GM13976 (cell line): ENCODE measurements at places on chromosomes 11 and 22.

DNA sequence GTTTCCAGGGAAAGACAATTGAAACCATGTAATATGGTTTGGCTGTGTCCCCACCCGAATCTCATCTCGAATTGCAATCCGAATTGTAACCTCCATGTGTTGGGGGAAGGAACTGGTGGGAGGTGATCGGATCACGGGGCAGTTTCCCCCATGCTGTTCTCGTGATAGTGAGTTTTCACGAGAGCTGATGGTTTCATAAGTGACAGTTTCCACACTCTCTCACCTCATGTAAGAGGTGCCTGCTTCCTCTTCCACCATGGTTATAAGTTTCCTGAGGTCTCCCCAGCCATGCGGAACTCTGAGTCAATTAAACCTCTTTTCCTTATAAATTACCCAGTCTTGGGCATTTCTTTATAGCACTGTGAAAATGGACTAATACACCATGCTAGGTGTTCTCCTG lies 148.3 kb upstream of the CADM1 start:
- no peak for DNase-seq

- no peak for DNase-seq
Measured at GRCh38 chr11:82546661-82547557, 186.8 kb downstream of the FAM181B start.

DNA sequence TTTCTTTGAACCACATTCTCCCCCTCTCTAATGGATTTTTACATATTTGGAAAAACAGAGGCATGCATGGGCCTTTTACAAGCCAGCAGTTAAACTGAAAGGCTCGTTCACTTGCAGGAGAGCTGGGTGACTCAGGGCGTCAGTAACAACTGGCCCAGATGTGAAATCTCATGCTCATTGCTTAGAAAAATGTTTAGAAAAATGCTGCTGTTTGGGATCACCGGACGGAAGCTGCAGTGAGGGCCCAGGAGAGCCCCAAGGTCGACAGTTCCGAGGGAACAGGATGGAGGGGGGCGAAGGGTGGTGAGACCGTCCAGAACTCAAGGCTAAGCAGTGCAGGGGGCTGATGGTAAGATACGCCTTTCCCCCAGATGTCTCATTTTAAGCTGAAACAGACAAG lies 41.7 kb upstream of the SMTN start:
- no peak for DNase-seq

DNA sequence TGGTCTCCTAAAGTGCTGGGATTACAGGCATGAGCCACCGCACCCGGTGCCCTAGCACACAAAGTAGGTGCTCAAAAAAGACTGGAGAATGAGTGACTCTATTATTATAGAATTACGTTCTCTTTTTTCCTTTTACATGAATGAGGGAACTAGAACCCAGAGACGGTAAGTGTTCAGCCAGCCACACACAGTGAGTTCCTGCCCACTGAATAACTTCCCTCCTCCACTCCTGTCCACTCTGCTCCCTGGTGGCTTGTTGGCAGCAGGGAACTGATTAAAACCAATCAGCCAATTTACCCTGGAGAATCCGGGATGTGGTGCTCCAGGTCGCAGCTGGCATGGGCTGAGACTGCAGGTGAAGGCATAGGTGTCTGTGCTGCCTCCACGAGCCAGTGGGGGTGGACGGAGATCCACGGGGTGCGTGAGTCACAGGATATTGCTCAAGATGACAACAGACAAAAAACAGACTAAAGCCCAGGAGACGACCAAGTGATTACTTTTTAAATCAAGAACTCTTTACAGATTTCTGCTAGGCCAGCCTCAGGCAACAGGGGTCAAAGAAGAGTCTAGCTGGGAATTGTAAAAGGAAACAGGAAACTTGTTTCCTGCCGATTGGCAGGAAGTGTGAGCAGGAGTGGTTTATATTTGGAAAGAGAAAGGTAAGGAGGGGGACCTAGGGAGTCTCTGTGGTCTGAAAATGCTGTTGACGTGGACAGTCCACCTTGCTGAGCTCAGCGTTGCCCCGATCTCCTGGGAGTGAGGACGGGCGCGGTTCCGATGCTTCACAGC lies 95.2 kb upstream of the TP53I11 start:
- DNase-seq = no peak

DNA sequence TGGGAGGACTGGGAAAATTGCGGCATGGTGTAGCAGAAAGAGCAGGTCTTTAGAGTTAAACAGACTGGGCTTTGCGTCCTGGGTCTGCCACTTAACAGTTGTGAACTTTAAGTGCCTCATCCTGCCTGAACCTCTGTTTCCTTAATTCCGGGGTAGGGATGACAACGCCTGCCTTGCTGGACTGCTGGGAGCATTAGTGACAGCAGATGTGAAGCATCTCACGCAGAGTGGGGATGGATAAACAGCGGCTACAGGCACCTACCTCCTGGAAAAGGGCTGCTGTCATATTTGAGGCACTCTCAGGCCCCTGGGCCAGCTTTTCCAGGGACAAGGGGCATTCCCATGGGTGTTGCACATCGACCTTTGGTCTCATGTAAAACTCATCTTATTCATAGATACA lies 572.2 kb downstream of the TBC1D22A start:
- no peak for DNase-seq

- no peak for DNase-seq
Measured at GRCh38 chr11:84019571-84020194, 733.5 kb upstream of the CCDC90B start.

GRCh38 chr11:96306071-96306470 lies 36.9 kb downstream of the MAML2 start:
- no peak for DNase-seq

DNA sequence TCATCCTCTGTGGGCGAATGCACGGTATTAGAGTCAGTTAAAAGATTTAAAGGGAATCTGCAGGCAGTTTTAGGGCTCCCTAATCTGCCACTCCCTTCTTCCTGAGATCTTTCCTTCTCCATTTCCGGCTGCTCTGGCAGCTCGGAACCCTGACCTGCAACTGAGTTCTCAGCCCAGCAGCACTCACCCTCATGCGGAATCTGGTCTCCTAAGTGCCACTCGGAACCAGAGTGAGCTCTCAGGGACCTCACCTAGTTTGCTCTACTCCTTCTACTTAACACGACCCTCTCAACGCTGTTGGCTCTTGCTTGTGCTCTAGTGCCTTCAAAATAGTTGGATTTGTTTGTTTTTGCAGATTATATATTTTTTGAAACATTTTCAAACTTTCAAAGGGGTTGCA lies 19.3 kb upstream of the IL10RA start:
- peak; percentile 3 for DNase-seq

- DNase-seq = no peak
Measured at GRCh38 chr11:64384981-64385944, 26.3 kb downstream of the RPS6KA4 start.

DNA sequence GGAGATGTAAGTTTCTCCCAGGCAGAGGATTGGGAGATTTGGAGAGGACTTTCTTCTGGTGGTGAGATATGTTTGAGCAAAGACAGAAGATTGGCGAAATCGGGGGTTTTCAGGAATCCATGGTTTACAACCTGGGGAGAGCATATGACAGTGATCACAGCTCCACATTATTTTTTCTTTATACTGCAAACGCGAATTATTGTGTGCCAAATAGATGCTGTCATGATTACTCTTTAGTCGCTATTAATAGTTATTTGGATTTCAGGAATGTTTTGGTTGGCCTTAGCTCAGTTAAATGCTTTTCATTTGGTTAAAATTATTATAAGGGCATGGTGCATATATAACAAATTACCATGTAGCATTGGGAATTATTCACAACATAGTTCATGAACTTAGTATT lies 15.2 kb downstream of the ATXN10 start:
- DNase-seq = no peak

DNA sequence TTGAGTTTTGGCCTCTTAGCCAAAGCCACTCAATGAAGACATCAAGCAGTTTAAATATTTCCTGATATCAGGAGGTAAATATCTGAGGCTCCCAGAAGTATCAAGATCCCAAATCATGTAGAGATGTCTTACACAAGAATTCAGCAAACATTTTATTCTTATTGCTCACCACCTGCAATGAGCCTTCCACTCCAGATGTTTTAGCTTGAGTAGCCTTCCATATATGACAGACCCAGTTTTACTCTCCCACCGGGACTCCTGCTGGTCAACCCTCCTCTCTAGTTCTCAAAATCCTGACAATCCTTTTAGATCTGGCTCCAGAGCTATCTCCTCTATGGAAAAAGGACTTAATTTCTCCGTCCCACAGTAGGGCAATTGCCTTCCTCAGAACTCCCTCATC lies 404.4 kb downstream of the KCNA4 start:
- DNase-seq = no peak

GRCh38 chr22:37018815-37019308 lies 385 bp downstream of the TST start:
- no peak for DNase-seq

DNA sequence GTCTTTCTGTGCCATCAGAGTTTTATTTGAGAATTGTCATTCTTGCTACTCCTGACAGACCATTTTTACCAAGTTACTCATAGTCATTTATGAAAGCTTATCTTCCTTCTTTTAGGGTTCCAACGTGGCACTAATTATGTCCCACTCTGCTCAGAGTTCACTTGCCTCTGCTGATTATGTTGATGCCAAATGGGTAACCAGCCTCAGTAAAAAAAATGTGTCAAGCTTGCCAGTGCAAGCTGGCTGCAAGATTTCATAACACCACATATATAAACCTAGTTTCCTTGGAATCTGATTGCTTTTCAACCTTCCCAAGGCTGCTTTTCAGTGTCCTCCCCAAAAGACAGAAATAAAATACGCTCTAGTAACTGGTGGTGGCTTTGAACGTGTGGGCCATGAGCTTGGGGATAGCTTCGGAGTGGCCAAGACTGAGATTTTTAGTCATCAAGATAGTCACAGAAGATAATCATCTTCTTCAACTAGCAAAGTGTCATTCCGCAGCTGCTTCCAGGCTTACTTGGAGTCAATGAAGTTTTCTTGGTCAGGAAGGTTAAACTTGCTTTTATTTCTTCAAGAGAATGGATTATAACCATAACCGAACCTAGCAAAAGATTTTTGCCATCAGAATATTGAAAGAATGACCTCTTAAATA lies 29.5 kb upstream of the APOA1 start:
- no peak for DNase-seq

DNA sequence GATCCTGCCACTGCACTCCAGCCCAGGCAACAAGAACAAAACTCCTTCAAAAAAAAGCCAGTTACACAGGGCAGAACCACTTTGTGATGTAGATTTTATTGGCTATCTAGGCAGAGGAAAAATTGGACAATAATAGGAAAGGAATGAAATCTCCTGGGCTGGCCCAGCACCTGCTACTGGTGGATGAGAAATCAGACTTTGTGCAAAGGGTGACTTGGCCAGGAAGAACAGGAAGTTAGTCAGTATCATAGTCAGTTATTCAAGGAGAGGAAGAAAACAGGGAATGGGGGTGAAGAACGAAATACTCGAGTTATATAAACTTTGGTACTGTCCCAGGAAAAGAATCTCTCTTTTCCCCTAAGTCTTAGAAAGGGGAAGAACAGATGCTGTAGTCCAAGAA lies 11.0 kb upstream of the SPTBN2 start:
- no peak for DNase-seq

DNA sequence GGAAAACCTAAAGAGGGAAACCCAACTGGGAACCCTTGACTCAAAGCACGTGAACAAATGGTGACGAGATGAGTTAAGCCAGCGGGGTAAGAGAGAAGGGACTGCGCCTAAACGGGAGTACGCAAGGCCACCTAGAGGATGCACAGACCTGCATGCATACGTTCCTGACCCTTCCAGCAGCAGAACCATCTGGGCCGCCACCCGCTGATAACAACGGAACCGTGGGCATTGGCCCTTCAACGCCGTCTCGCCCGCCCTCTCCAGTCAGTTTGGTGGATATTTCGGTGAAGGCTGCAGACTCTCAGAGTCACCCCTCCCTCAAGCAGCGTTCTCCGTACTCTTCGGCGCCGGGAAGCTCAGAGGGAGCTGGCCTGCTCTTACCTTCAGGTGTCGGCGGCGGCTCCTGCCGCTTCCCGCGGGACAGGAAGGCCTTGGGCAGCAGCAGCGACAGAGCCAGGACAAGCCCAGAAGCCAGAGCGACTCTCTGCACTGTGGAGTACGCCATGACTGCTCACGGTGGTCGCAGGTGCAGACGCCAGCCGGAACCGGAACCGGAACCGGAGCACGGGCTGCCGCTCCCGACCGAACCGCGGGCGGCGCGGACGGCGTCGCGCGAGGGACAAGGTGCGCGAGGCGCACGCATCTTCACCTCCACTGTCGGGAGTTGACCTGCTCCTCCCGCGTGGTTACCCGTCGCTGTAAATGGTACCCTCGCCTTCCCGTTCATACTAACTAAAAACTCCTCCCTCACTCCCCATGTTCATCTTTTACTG lies at the start of gene RIC3:
Gene RIC3, minus strand, starts transcription at position 541 of the 773 bp plus-strand sequence. Its CDS starts 36 bp downstream, at position 505.
- peak; percentile 48 for DNase-seq
